GM23248 (cell line): ENCODE measurements at places on chromosomes 3 and 15. TPM values are rescaled to one million over a fixed set of nuclear protein-coding genes. Genes with fewer than 3 reads are reported as not detected.

- H3K4me1 ChIP-seq, result peaks cover 5% of the 10 kb centered on the region; the same call in 1 of the 2 replicates
- DNase-seq, result no peak
- peaks cover 24% of the 10 kb centered on the region for H3K27me3 ChIP-seq
- no peak overlapping the region for H3K4me3 ChIP-seq
- H3K27ac ChIP-seq, result no peak overlapping the region
- H3K36me3 ChIP-seq, result no peaks in the 10 kb centered on the region
Observed at GRCh38 chr3:130851277-130851676, 42.6 kb upstream of the ATP2C1 start.

GRCh38 chr3:143535994-143536784 lies 312.1 kb downstream of the SLC9A9 start:
- H3K36me3 ChIP-seq, result no peaks in the 10 kb centered on the region
- H3K4me3 ChIP-seq, result peak overlapping the region; percentile 25
- H3K4me1 ChIP-seq, result peaks cover 35% of the 10 kb centered on the region

GOLGA8Q gene
- total RNA-seq, result 0.76 TPM in 1 of 2 replicates, not detected in the other

DNA sequence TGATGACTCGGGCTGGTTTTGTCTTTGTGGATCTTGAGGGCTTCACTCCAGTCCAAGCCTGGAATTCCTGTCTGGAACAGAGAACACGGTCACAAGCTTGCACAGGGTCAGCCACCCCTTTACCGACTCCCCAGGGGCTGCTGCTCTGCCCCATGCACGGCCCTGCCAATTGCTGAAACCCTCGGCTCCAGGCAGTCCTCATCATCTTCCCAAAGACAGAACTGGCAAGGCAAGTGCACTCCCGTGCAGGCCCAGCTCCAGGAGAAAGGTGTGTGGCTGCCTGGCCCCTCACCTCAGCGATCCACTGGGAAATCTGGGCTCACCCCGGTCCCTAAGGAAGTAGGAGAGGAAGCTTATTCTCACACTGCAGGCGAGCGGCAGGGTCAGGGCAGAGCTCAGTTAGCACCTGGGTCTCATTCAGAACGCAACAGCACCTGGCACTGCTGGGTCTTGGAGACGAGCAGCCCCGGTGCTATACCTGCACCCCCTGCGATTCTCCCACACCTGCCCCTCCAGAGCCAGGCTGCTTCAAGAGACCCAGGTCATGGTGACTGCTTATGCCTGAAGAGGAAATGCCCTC lies 7.2 kb downstream of the MAP6D1 start:
- H3K36me3 ChIP-seq, result no peaks in the 10 kb centered on the region
- no peak for DNase-seq
- H3K4me3 ChIP-seq, result no peak overlapping the region
- no peaks in the 10 kb centered on the region for H3K4me1 ChIP-seq
- no peak overlapping the region for H3K27ac ChIP-seq

- H3K36me3 ChIP-seq, result no peaks in the 10 kb centered on the region
- H3K4me1 ChIP-seq, result peaks cover 40% of the 10 kb centered on the region
Observed at GRCh38 chr3:100089812-100090668, 24.3 kb downstream of the FILIP1L start.

GRCh38 chr3:47405820-47406761 lies 25.3 kb downstream of the PTPN23 start:
- H3K36me3 ChIP-seq, result no peaks in the 10 kb centered on the region
- H3K27ac ChIP-seq, result no peak overlapping the region
- H3K27me3 ChIP-seq, result no peaks in the 10 kb centered on the region
- peaks cover 6% of the 10 kb centered on the region; the same call in 1 of the 2 replicates for H3K4me1 ChIP-seq
- DNase-seq, result no peak
- no peak overlapping the region for H3K4me3 ChIP-seq

GRCh38 chr3:54563501-54564200 lies 364.2 kb downstream of the LRTM1 start:
- no peak for DNase-seq
- no peaks in the 10 kb centered on the region for H3K27me3 ChIP-seq
- no peaks in the 10 kb centered on the region for H3K4me1 ChIP-seq
- no peaks in the 10 kb centered on the region for H3K36me3 ChIP-seq
- H3K27ac ChIP-seq, result no peak overlapping the region

- DNase-seq, result no peak
- no peaks in the 10 kb centered on the region for H3K36me3 ChIP-seq
- H3K27me3 ChIP-seq, result peaks cover 23% of the 10 kb centered on the region
- H3K4me3 ChIP-seq, result no peak overlapping the region
- H3K4me1 ChIP-seq, result no peaks in the 10 kb centered on the region
Observed at GRCh38 chr3:129040039-129040336, 20.6 kb upstream of the GP9 start.

ROBO1 gene
- 31.9 and 38.1 TPM in 2 replicates for total RNA-seq

SLC38A3 gene
- total RNA-seq, result under 0.01 TPM in 1 of 2 replicates, not detected in the other

GRCh38 chr3:147393261-147393942 lies 12.9 kb downstream of the ZIC4 start:
- H3K36me3 ChIP-seq, result no peaks in the 10 kb centered on the region; the same call in 1 of the 2 replicates
- 0 out of 2 replicates have a peak, but pooled peaks cover 6% of the 10 kb centered on the region for H3K4me1 ChIP-seq
- peak overlapping the region; percentile 82 for H3K27ac ChIP-seq
- peak; percentile 88 for DNase-seq

AP4E1 gene
- total RNA-seq, result 14.4 and 15.0 TPM in 2 replicates
